ENCODE measurements at places on chromosomes 12 and 14. TPM values are rescaled to one million over a fixed set of nuclear protein-coding genes. Genes with fewer than 3 reads are reported as not detected.

- no peak for DNase-seq
These were observed 2.2 kb downstream of the ZDHHC17 start for GRCh38 chr12:76766161-76766560.

DNA sequence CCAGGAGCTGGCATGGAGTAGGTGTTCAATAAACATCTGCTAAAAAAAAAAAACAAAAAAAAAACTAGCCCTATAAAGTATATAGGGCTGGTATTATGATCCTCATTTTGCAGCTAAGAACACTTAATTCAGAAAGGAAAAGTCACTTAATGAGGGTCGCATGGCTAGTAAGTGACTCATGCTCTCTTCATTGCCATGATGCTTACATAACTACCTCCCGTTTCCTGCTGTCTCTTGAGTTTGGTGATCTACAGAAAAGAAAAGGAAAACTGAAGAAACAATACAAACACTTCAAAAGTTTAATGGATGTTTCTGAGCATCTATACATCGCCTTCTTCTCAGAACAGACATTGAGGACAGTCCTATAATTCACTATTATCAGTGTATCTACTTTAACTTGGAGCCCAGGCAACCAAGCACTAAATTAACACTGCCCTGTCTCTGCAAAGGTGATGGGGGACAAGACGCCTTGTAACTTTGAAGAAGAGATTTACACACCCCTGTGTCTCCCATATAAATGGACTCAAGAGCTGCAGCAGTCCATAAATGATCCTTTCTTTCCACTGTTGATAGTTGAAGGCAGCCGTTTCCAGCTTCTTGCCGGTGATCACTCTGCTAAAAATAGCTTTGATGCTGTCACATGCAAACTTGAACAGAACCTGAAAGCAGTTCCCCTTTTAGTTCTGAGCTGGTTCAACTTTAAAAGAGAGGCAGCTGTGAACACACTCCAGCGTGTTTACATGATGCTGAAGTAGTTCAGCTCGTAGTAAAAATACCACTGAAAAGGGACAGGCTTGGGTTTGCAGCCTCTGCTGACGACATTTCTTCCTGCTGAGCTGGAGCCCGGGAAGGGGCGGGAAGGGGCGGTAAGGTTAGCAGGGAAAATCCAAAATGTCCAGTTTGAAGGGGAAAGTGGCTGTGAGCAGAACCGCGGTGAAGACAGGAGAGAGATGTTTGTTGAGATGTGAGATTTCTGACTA, 113.3 kb downstream of the FOXN3 start:
- peak; percentile 74 for DNase-seq

DNA sequence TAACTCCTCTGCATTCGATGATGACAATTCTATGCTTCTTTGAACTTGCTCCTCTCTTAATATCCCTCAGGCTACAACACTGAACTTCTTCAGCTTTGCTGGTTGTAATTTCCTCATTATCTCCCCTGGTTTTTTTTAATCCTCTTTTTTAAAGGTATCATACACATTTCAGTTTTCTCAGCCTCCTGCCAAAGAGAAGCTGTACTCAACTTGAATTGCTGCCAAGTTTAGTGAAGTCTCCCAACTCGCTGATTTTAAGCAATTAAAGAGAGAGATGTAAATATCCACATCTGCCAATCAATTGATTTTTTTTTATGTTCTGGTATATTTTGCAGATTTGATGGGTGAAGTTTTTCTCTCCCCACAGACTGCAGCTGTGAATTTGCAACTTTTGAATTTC, 817.8 kb downstream of the GALC start:
- no peak for DNase-seq

- no peak for DNase-seq
These were observed 495.4 kb downstream of the TMEM117 start for GRCh38 chr12:44331269-44331668.

DNA sequence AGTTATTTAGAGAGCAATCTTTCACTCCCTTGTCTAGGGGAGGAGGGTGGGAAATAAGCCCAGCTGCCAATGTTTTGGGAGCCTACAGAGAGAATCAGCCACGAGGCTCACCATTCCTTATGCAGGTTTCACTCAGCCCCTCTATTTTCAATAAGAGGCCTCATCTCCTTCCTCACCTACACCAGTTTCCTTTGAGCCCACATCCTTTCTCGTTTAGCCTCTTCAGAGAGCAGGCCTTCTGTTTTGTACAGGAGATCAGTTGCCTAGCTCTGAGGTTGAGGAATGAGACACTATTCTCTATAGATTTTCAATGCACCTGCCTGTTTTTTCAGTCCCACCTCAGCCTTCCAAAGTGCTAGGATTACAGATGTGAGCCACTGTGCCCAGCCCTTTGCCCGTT, 17.9 kb downstream of the SNAPC1 start:
- no peak for DNase-seq

DNA sequence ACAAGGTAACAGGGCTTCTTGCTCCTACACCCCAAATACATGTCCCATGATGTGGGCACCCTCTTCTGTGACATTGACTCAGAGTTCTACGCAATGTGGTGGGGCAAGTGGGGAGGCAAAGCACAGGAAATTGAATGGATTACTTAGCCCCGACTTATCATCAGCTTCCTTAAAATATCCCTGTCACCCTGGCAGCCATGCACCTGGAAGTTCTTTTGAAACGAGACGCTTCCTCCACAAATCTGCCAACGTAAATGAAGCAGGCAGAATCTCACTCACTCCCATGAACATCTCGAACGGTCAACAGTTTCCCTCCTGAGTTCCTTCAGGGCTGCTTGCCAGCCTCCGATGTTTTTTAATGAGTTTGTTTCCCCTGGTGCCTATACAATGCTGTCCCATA, 33.5 kb downstream of the RNFT2 start:
- DNase-seq: peak; percentile 75

DNA sequence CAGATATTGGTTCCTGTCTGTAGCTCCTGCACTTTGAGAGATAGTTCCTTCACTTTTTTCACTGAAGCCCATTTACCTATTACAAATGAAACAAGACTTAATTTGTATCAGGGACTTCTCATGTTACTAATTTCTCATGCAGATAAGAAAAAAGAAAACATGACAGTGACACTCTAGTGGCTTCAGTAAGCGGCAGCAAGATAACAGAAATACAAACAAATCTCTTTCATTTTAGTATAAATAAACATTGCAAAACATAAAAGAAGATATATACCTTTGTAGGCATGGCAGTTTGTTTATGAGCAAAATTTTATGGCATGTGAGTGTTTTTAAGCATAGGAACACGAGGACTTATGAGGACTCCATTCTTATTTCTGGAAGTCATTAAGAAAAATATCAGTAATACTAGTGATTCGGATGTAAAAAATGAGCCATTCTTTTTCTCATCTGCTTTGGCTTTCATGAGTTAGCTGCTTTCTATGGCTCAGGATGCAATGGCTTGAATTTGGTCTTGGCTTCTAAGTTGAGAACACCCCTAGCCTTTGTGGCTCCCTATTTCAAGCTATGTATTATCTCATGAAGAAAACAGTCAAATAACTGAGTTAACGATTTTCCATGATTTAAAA, 310.1 kb upstream of the RGS6 start:
- DNase-seq: no peak

- DNase-seq: no peak
These were observed 90.0 kb upstream of the EIF5 start for GRCh38 chr14:103243764-103244737.

GRCh38 chr14:46051796-46052195, 599.8 kb downstream of the RPL10L start:
- DNase-seq: no peak

GRCh38 chr14:87998482-87998881, 5.5 kb upstream of the GALC start:
- no peak for DNase-seq

TDRD9 gene
- 3.0 TPM for total RNA-seq

- no peak for DNase-seq
These were observed 275.2 kb downstream of the GXYLT1 start for GRCh38 chr12:41869432-41869831.

GRCh38 chr12:111274777-111275176, 94.1 kb downstream of the PHETA1 start:
- peak; percentile 15 for DNase-seq

KLRD1 gene
- 0.19 TPM for total RNA-seq

GRCh38 chr14:69690042-69690441, 76.9 kb upstream of the SRSF5 start:
- DNase-seq: no peak

DNA sequence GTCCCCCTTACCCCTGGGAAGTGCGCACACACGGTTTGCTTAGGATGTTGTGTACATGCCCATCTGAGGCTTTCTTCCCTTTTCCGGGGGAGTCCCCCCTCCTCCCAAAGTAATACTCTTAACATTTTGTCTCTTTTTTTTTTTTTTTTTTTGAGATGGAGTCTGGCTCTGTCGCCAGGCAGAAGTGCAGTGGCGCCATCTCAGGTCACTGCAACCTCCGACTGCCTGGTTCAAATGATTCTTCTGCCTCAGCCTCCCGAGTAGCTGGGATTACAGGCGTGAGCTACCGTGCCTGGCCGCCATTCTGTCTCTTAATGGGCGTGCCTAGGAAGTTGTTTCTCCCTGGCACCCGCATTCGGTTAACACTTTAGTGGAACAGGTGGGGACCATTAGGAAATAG, 4.5 kb upstream of the GMFB start:
- DNase-seq: no peak

- no peak for DNase-seq
These were observed 3.0 kb downstream of the KIF5A start for GRCh38 chr12:57552835-57553313.

GRCh38 chr14:103370087-103370486, 15.1 kb upstream of the MARK3 start:
- DNase-seq: no peak

GRCh38 chr12:11510671-11511070, 115.3 kb upstream of the PRB2 start:
- DNase-seq: no peak
